ENCODE measurements at places on chromosomes 4 and X.
A peak's percentile ranks its signal among the peaks of the same experiment; 100 is the strongest.

- DNase-seq = peak; percentile 30
Measured at GRCh38 chr4:114783215-114783595, 184.6 kb downstream of the UGT8 start.

DNA sequence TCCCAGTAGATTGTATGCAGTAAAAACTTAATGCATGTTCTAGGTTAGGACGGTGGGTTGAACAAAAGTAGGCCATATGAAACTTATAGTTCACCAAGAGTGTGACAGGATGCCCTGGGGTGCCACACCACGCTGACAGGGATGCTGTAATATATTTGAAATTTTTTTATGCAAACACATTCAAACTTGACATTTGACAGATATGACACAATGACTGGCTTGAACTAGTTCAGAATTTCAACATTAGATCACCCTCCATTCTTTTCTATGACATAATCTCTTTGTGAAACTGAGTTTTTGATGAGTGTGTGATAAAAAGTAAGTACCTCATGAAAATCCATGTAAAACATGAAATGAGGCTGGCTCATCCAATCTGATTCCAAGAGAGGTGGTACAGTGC, 198.4 kb downstream of the PALLD start:
- DNase-seq = no peak

DNA sequence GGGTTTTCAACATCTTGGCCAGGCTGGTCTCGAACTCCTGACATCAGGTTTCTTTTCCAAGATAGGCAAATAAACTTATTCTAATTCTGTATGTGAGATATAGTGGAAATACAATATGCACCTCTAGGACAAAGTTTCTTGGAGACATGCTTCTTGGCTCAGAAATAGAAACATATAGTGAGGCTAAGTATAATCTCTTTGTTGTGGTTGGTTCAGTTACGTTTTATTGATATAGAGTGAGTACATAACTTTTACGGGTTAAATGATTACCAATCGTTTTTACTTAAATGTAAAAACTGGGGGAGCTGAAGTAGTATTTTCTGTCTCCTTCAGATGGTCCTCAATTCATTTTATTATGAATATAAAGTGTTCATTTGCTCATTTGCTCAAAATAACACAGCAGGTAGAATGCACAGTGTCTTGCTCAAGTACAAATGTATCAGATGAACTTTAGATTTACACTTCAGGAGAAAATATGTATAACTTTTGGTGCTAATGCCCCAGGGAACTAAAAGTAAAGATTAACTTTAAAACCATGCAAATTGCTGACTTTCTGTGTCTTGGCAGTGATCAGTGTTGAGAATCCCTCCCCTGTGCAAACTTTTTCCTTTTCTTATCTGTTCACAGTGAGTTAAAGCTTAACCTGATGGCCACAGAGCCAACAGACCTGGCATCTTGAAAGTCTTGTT, 77.6 kb downstream of the AFF1 start:
- no peak for DNase-seq

DNA sequence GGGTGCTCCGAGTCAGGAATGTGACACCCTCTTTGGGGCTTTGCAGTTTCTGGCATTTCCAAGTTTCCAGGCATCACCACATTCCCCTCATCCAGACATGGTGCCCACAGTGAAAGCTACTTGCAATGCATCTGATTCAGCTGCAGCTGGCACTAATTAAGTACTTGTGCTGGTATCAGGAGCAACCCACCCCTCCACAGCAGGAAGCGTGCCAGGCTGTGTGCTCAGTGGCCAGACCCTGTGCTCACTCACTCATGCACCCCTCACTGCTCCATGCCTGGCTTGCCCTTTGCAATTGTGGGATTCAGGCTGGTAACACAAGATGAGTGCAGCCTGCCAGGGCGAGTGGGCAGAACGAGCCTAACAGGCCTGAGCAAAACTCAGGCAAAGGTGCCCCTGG, 271.2 kb downstream of the EPHA5 start:
- no peak for DNase-seq

DNA sequence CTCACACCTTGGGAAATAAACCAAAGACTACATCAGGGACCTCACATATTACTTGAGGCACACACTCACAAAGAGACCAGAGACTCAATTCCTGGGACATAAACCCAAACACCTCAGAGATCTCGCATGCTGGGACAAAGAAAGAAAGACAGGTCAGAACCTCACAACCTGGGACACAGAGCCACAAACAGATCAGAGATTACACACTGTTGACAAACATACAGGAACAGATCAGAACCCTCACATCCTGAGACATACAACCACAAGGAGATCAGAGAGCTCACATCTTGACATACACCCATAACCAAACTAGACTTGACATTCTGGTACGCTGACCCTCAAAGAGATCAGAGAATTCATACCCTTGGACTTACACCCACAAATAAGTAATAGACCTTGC, 17.3 kb downstream of the SUV39H1 start:
- no peak for DNase-seq

DNA sequence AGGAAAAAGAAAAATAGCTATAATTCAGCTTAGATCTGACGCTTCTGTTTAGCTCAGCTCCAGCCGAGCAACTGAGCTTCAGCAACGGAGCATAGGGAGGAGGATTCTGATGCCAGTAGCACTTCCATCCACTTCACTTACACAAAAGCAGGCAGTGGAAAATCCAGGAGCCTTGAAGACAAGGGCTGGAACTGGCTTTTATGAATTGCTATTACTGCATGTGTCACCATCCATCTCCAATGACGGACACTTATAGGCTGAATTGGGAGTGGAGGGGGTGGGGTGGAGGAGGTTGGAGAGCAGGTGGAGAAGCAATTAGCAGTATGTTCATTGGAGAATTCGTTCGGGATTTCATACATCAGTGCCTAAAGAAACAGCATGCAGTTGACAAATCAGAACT, 15.6 kb downstream of the ENOX2 start:
- no peak for DNase-seq
